ENCODE measurements at places on chromosomes 12 and 14.

DNA sequence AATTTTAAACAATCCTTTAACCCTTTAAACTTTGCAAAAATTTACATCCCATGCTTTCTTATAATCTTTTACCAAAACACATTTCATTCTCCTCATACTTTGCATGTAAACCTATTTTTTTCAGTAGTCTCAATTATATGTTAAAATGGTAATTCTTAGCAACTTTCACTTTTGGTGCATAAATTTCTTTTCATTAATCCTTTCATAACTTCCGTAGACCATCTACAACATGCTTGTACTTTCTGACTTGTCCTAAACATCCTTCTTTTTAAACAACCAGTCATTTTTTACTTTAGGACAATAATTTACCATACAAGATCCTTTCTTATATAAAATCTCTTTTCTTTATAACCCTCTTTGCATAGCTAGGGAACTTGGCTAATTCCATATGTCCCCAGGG, 19.5 kb downstream of the CCDC91 start:
- no peak for DNase-seq

DNA sequence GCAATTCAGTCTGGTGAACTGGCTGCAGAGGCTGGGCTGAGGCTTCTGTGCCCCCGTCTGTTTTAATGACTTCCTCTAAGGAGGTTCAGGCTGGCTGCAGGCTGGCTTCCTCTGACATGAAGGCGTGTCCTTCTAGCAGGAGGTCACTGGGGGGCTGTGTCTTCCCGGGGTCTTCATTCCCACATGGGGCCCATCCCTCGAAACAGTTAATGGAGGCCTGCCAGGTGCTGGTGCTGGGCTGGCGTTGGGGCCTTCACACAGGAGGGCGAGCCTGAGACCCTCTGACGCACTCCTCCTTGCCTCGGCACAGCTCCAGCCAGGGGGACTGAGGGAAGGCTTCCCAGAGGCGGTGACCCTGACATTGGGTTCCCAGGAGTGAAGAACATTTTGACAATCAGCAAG, 57.7 kb upstream of the DLK1 start:
- no peak for DNase-seq

DNA sequence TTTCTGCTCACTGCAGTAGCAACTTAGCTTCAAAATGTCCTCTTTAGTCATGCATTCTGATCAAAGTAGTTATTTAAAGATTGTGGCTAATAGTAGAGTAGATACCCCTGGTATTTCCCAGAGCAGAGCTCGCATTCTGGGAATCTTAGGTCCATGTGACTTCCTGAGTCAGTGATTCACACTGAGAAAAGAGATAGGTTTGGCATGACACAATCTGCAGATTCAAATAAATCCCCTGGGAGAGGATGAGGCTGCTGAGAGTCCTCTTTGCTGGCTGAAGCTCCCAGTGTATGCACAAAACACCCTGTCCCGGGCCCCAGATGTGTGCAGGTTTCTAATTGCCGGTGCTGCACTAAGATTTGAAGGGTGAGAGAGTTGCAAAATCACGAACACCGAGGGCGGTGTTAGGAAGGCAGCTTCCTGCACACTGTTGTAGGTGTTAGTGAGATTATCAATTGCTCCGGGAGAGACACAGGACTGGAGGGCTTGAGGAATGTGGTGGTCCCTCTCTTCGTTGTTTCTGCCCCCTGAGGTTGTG, 233.2 kb downstream of the NRXN3 start:
- DNase-seq, result no peak

DNA sequence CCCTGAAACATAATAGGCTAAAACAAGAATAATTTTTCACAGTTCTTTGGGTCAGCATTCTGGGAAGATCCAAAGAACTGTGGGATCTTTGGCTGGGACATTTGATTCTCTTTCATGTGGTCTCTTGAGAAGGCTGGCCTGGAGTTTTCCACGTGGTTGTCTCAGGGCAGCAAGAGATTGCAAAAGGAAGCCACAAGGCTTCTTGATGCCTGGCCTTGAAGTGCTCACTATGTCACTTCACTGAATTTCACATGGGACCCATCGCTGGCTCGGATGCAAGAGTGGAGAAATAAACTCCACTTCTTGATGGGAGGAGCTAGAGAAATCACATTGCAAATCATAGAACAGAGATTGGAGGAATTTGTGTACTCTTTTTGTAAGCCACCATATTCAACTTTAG, 343.4 kb downstream of the MED13L start:
- no peak for DNase-seq

GRCh38 chr14:20429801-20430669, 5.9 kb downstream of the KLHL33 start:
- DNase-seq, result peak; percentile 43

- no peak for DNase-seq
These were observed 101.2 kb upstream of the SLC16A7 start for GRCh38 chr12:59494617-59495016.

GRCh38 chr14:84343656-84344055, 1186.3 kb upstream of the FLRT2 start:
- DNase-seq, result no peak

GRCh38 chr12:124513297-124513867, 54.0 kb downstream of the NCOR2 start:
- DNase-seq, result no peak

GRCh38 chr14:95162641-95163040, 5.3 kb upstream of the DICER1 start:
- DNase-seq, result no peak

DNA sequence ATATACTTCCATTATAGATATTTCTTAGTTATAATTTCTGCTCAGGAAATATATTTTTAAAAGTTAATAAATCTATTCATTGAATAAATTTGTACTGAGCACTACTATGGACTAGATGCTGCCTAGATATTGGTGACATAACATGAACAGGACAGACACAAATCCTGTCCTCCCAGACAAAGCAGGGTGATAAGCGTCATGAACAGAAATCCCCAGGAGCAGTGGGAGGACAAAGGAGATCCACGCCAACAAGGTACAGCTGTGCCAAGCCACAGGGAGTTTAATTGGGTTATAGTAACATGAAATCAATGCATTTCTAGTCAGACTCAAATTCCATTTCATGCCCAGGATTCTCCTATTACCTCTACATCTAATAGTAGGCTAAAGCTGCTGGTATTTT, 171.8 kb upstream of the CPNE8 start:
- no peak for DNase-seq

GRCh38 chr14:81662066-81662465, 128.4 kb upstream of the SEL1L start:
- DNase-seq, result no peak

DNA sequence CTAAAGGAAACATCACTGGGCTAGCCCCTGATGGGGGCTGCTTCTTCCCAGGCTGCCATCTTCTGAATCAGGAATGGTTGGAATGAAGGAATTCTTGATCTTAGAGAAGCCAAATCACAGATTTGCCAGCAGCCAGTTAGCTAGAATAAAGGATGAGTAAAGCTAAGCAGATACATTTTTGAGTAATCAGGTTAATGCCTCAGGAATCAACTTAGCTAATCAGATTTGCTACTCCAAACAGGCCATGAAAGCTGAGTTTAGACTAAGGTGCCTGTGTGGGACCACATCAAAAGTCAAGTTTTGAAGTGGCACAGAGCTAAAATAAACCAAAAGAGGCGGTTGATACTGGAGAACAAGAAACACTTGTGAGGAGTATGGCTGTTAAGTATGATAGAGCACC, 28.8 kb upstream of the LMO3 start:
- no peak for DNase-seq

- no peak for DNase-seq
These were observed 24.9 kb downstream of the TBX3 start for GRCh38 chr12:114659084-114659483.

- DNase-seq, result peak; percentile 21
These were observed 387.9 kb downstream of the DAD1 start for GRCh38 chr14:22200977-22201605.

DNA sequence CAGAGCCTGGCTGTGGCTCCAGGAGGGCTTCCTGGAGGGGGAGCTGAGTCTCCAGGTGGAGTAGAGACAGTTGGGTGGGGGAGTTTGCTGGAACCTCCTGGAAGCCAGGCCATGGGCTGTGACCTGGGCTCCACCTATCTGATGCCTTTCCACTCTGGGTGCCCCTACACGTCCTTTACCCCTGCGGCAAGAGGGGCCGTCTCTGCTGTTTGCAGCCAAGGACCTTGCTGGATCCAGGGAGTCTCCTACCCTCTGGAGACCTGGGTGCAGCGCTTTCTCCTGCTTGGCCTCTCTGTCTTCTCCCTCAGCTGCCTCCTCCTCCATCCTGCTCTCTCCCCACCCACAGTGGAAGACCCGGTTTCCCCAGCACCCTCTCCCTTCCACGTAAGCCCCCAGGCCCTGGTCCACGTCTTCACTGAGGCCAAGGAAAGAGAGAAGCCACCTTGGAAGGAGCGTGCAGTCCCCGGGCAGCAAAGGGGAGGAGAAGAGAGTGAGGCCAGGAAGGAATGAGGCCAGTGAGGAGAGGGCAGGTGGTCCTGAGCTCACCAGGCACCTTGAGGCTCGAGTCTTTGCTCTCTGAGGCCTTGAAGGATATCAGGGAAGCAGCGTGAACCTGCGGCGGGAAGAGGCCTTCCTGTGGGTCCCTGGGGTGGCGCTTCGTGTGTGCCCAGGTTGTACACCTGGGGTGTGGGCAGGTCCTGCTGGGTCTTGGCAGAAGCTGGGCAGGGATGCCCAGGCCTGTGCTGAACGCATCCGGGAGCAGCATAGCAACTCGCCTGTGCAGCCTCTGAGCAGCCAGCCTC, 294.3 kb upstream of the RTL1 start:
- DNase-seq, result no peak

- DNase-seq, result no peak
These were observed 4.4 kb downstream of the ZBTB42 start for GRCh38 chr14:104805326-104805678.

Data from activated CD8-positive, alpha-beta T cell treated with anti-CD3 and anti-CD28 coated beads, Interleukin-2, amount 10 ng/mL, durations not matched to agents 7 days and 5 days (primary cell).